ENCODE measurements at places on chromosomes 2 and 18. TPM values are rescaled to one million over a fixed set of nuclear protein-coding genes. Genes with fewer than 3 reads are reported as not detected.

GPR39 gene
- polyA plus RNA-seq, result 1.00 TPM

DNA sequence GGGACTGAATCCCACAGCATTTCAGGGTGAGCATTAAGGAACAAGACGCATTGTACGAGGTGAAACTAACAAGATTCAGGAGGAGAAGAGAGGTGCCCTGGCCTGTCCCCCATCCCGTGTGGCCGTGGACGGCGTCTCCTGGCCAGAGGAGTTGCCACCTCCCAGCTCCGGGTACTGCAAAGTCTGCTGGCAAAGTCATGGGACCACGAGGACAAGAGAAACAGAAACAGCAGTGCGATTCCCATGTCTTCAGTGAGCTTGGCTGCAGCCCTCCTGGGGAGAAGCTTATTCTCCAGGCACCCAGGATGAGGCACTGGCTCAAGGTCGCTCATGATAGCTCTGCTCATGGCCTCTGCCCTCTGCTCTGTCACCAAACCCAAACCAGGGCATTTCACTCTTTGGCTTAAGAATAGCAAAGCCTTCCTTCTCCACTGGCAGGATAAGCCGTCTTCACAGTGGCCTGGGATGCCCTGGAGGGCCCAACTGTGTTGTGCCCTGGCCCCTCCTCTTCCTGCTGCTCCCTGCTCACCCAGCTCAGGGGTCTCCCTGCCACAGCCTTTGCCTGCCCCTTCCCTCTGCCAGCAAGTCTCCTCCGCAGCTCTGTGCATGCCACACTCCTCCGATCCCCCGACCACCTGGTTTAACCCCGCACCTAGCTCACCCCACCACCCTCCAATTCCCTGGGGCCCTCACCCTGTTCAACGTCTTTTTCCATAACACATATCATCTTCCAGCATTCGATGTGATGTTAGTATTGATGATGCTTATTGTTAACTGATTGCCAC, 144.8 kb downstream of the PXDN start:
- DNase-seq, result no peak

DNA sequence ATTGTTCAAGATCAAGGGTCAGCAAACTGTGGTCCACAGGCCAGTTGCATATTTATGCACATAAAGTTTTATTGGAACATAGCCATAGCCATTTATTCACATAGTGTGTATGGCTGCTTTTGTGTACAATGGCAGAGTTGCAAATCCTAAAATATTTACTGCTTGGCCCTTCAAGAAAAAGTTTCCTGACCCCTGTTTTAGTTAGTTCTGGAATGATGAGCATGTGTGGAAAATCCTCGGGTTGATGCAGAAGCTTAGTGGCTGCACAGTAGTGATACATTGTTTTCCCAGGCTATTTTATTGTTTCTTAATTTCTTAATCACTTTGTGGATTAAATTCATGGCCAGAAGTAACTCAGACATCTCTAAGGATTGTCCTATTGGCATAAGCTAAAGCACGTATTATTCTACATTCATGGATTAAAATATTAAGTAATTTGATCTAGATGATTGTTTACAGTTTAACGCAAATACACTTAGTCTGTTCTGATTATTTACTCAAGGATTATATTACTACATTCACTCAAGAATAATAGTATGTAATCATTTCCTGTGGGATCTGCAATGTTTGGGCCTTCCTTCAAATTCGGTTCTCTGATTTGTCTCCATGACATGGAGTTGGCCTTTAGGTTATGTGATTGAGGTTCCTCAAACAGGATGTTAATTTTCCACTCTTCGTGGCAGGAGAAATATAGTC, 165.5 kb downstream of the TMEM247 start:
- peak; percentile 57 for DNase-seq

DNA sequence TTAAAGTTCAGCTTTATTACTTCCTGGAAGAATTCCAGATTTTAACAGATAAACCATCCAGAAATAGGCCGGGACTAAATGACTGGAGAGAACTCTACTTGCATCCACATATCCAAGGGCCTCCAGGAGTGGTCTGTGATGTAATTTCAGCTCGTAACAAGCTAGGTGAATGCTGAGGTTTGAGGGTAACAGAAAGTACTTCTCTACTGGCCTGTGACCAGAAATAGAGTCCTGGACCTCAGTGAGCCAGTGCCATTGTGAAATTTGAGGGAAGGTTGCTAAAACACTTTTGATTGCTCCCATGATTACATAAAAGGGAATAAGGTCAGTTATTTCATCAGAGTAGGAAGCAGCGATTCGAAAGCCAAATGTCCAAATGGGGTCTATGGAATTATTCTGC, 158.1 kb downstream of the DOCK10 start:
- DNase-seq, result peak; percentile 82

- no peak for DNase-seq
Observed at GRCh38 chr2:42830922-42831574, 38.7 kb upstream of the HAAO start.

DNA sequence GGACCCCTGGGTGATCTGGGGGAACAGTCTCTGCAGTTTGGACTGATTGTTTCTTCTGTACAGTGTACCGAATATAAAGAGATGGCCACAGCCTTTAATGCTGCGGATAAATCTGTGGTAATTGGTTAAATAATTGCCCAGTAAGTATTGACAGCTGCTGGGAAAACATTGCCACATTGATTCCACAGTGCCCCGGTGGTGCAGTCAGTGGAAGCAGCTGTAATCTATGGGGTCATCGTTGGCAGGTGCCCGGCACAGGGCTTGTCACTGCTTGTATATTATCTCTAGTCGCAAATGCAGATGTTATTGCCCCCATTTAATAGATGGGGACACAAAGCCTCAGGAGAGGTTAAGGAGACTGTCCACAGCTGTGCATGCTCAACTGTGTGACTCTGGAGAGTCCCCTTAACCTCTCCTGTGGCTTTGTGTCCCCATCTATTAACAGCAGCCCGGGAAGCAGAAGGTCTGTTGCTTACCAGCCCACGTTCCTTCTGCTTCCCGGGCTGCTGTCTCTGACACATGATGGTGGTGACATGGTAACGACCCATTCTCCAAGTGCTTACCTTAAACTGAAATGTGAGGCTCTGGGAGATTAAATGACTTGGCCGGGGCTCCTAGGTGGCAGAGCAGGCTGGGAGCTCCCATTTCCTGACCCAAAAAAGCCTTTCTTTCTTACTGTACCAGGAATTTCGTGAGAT, 76.9 kb downstream of the NCK2 start:
- DNase-seq, result no peak

DNA sequence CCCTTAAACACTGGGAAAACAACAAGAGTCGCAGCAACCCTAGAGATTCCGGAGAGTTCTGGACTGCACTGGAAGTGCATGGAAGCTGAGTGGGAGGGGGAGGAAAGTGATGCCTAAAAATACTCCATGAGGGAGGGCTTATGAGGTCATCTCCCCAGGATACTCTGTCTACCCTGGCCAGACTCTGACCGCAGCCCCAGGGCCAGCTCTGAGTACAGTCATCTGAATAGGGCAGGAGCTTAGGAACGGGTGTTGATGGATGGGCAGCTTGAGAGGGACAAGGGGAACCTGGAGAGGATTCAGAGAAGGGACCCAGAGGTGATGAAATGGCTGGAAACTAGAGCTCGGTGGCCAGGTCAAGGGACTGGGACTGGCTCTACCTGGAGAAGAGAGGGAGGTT, 79.3 kb upstream of the IGFBP5 start:
- DNase-seq, result peak; percentile 87

SOCS6 gene
- 34.1 TPM for polyA plus RNA-seq

DNA sequence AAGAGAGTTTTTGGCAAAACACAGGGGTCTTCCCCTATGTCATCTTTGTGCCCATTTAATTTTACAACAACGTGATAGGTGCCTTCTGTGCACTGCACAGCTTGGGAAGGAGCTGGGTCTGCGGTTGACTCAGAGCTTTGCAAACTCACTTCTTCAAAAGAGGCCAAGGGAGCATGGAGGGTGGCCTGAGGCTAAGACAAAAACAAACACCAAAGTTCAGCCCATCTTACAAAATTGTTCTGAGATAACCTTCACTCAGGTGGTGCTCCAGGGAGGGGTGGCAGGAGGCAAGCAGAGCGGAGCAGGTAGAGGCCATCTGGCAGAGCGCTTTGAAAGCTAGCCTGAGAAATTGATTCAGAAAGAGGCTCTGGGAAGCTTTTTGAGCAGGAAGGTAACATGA, 9.8 kb downstream of the SOWAHC start:
- no peak for DNase-seq

GRCh38 chr2:202104286-202104870, 31.3 kb downstream of the KIAA2012 start:
- DNase-seq, result peak; percentile 66

- no peak for DNase-seq
Observed at GRCh38 chr2:136162438-136162837, 44.5 kb upstream of the CXCR4 start.

DSEL gene
- polyA plus RNA-seq, result 60.3 TPM

DNA sequence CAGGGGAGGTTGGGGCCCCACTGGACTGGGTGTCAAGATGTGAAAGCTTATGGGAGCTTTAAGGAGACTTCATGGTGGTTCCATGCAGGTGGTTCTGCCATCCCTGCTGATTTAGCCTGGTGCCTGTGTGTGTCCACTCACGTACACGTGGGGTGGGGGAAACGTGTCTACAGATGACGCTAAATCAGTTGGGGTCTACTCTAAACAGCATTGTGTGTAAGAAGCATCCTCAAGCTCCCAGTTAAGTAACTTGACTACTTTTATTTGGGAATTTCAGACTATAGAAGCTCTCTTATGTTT, 47.1 kb downstream of the BCL2L11 start:
- DNase-seq, result no peak

SLC11A1 gene
- 0.03 TPM for polyA plus RNA-seq

DNA sequence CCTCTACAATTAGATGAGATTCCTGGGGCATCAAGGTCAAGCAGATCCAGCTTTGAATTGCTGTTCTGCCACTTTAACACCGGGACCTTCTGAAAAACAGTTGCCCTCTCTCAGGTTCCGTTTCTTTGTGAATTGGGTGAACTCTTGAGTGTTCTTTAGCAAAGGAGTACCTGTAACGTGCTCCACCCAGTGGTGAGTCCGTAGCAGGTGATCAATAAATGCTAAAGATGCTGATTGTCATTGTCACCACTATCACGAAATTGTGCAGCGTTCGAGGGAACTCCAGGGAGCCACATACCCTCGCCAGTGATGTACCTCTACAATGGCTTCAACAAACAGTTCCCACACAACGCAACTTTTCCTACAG, 81.9 kb downstream of the TCF7L1 start:
- no peak for DNase-seq

DNAH7 gene
- 0.49 TPM for polyA plus RNA-seq

GRCh38 chr2:6423944-6424343, 441.8 kb downstream of the CMPK2 start:
- DNase-seq, result no peak

- DNase-seq, result peak; percentile 9
Observed at GRCh38 chr18:47944972-47945852, 14.8 kb upstream of the SMAD2 start.

KIF1A gene
- polyA plus RNA-seq, result 0.01 TPM

CGREF1 gene
- polyA plus RNA-seq, result 1.9 TPM

DNA sequence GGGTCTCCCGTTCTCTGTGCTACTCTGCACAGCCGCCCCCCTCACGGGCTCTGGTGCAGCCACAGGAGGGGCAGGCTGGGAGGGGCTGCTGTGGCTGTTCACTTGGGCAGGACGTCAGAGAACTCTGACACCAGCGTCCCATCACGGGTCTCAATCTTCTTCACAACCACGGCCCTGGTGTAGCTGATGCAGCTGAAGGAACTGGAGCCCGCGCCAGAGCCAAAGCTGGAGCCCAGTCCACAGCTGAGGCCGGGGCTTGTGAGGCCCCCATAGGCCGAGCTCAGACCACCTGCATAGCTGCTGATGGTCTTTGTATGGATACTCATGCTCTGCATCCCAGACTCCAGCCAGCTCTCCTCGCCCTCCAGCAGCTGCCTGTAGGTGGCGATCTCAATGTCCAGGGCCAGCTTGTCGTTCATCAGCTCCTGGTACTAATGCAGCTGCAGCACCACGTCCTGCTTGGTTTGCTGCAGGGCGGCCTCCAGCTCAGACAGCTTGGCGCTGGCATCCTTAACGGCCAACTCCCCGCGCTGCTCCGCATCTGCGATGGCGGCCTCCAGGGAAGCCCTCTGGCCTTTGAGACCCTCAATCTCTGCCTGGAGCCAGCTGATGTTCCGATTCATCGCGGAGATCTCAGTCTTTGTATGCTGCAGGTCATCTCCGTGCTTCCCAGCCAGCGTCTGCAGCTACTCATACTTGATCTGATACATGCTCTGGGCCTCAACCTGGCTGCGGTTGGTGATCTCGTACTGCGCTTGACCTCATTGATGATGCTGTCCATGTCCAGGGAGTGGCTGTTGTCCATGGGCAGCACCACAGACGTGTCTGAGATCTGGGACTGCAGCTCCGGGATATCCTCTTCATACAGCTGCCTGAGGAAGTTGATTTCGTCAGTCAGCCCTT, 7.4 kb upstream of the DUSP19 start:
- DNase-seq, result peak; percentile 30

DNA sequence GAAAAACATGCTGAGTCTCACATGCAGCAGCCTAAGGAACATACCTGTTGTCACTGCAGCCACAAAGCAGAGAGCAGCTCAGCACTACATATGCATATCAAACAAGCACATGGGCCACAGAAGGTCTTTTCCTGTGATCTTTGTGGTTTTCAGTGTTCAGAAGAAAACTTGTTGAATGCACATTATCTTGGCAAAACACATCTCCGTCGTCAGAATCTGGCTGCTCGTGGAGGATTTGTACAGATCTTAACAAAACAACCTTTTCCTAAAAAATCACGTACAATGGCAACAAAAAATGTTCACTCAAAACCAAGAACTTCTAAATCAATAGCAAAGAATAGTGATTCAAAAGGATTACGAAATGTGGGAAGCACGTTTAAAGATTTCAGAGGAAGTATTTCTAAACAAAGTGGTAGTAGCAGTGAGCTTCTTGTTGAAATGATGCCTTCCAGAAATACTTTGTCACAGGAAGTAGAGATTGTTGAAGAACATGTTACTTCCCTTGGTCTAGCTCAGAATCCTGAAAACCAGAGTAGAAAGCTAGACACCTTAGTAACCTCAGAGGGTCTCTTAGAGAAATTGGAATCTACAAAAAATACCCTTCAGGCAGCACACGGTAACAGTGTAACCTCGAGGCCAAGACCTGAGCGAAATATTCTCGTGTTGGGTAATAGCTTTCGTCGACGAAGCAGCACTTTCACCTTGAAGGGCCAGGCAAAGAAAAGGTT, 34.1 kb downstream of the ZNF407 start:
- DNase-seq, result peak; percentile 76

DNA sequence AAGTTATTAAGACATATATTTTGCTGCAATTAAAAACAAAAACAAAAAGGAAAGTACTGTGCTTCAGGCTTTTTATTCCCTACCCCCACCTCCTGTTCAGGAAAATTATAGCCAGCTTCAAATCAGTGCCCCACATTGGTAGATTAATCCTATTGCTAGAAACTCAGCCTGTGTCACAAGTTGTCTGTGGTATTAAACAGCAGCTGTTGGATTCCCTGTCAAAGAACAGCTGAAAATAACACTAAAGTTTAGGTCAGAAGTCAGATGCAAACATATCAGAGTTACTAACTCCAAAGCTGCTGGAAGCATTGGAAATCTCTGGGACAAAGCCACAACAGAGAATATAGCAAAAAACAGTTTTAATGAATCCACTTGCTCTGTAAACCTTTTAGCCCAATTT, 818 bp upstream of the CCDC141 start:
- no peak for DNase-seq

- no peak for DNase-seq
Observed at GRCh38 chr2:238286095-238286494, 2.3 kb downstream of the PER2 start.

- no peak for DNase-seq
Observed at GRCh38 chr2:195468771-195469170, 188.3 kb upstream of the SLC39A10 start.

SOWAHC gene
- 4.7 TPM for polyA plus RNA-seq

CWC22 gene
- 6.4 TPM for polyA plus RNA-seq

MC5R gene
- polyA plus RNA-seq, result not detected

GRCh38 chr18:36265015-36265414, 32.5 kb upstream of the FHOD3 start:
- DNase-seq, result peak; percentile 56

Data from fibroblast of lung (primary cell).